ENCODE measurements at places on chromosomes 3 and 15.

GRCh38 chr3:170500995-170501394 lies 82.3 kb downstream of the CLDN11 start:
- no peak for DNase-seq

DNA sequence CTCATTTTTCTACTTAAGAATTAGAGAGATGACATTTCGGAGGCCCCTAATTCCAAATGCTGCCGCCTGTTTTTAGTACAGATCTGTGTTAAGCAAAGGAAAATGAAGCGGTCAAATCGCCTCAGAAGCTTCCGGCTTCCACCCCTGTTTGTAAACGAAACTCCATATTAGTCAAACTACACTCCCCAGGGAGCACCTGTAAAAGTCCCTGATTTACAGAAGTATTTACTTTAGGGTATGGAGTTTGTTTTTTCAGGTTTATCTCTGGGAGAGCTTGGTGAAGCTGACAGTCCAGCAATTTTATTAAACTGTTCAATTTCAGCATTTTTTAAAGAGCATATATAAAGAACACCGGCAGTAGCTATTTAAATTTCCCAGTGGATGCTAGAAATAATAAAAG lies 319.8 kb downstream of the FHIT start:
- no peak for DNase-seq

DNA sequence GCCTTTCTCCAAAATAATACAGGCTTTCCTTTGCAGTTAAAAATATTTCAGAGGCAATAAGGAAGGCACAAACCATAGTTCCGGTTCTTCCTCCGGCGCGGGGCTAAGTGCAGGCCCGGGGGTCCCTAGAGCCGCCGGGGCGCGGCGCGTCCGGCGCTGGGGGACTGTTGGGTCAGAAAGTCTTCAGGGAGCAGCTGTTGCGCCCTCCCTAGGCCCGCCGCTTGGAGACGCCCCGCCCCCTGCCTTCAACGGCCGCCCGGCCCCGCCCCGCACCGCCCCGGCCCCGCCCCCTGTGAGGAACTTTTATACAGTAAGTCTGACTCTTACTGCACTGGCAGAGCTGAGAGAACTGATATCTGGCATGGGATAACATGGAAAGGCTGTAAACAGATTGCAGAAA lies 283.1 kb upstream of the ARL6 start:
- no peak for DNase-seq

- no peak for DNase-seq
Measured at GRCh38 chr3:123048480-123049237, 18.2 kb upstream of the PDIA5 start.

- DNase-seq: no peak
Measured at GRCh38 chr15:55222588-55222987, 25.8 kb upstream of the RSL24D1 start.

Data from NK-92 treated with Interleukin-12 subunit alpha and Interleukin-12 subunit beta, amount 100 ng/mL, for 24 hours (cell line).